ENCODE measurements at places on chromosomes 2 and 18.

GRCh38 chr18:45104049-45104395, 423.3 kb downstream of the SETBP1 start:
- H3K36me3 ChIP-seq = no peaks in the 10 kb centered on the region
- H3K27ac ChIP-seq = no peak overlapping the region
- no peak overlapping the region for H3K4me3 ChIP-seq
- H3K27me3 ChIP-seq = peaks cover 4% of the 10 kb centered on the region
- no peaks in the 10 kb centered on the region for H3K4me1 ChIP-seq

DNA sequence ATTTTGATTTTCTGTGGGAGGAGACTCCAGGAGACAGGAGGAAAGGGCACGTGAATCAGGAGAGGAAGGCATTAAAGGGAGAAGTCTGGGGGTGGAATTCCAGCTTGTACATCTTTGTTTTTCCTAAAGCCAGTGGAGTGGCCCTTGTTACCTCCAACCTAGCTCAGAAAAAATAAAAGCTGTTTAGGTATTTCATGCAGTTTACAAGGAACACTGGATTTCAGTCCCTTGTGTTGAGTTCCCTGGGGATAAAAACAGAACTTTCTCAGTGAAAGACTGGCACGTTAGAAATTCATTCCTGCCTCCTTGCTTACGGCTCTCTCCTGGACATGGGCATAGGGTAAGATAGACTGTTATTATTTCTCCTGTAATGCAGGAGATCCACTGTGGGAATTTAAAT, 170.2 kb downstream of the ZEB2 start:
- H3K4me3 ChIP-seq = peak overlapping the region; percentile 39
- H3K27ac ChIP-seq = peak overlapping the region; percentile 63
- no peaks in the 10 kb centered on the region for H3K27me3 ChIP-seq
- H3K4me1 ChIP-seq = peaks cover 5% of the 10 kb centered on the region
- H3K36me3 ChIP-seq = no peaks in the 10 kb centered on the region

DNA sequence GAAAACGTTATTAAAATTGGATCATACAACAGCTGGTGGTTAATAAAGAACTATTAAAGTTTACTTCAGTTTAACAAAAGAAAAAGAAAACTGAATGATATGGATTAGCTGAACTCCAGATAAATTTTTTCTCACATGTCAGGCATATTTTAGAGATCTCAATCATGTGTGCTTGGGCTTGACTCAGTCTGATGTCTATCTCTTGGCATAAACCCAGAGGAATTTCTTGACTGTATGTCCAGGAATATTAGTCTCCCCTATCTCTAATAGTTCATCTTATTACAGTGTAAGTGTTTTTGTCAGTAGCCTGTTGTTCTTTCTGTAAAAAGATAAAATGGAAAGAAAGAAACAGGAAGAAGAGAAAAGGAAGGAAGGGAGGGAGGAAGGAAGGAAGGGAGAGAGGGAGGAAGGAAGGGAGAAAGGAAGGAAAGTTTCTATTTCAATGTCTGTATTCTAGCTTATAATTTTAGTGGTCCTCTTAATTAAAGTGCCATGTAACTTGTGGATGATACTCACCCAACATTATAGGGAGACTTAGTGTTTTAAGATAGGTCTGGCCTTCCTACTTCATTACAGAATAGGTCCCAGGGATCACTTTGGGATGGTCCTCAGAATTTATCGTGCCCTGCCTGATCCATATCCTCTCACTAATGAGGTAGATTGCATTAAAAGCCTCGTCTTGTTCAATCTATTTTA, 99.7 kb upstream of the UGP2 start:
- H3K27me3 ChIP-seq = no peaks in the 10 kb centered on the region
- no peaks in the 10 kb centered on the region for H3K4me1 ChIP-seq

DNA sequence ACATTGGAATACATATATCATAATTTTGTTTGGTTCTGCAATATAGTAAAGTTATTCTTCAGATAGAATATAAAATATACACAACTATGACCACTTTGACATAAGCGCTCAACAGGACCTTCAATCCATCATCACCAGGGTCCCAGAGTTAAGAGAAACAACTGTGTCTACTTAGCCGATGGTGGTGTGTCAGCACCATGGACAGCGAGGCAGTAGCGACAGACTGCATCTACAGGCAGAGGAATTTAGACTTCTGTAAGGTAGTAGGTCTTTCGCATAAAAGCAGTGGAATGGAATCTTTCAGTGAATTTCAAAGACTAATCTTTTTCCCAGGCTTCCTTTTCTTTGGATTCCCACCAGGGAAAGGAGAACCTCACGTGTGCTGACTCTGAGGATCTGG, 20.5 kb upstream of the LRPPRC start:
- H3K36me3 ChIP-seq = no peaks in the 10 kb centered on the region
- peaks cover 22% of the 10 kb centered on the region for H3K27me3 ChIP-seq
- no peaks in the 10 kb centered on the region for H3K4me1 ChIP-seq
- ATAC-seq = no peak
- H3K27ac ChIP-seq = no peak overlapping the region

DNA sequence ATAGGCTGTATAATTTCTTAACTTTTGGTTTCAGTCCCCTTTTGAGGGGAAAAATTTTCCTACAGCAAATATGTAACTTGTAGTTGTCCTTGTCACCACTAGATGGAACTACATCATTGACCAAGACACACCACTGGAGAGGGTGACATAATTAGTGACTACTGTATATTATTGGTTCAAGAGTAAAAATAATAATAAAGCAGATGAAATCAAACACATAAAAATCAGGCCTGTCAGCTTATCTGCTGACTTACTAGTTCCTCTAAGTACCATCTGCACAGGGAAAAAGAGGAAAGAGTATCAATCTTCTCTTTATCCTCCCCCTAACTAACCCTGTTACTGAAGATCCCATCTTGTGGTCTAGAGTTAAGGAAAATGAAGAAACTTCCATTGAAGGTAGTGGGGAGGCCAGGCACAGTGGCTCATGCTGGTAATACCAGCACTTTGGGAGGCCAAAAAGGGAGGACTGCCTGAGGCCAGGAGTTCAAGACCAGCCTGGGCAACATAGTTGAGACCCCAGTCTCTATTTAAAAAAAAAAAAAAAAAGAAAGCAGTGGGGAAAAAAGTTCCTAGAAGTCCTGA, 29.6 kb upstream of the ENOSF1 start:
- H3K36me3 ChIP-seq = peaks cover 86% of the 10 kb centered on the region
- H3K27ac ChIP-seq = no peak overlapping the region
- ATAC-seq = peak; percentile 52
- no peaks in the 10 kb centered on the region for H3K4me1 ChIP-seq
- H3K27me3 ChIP-seq = no peaks in the 10 kb centered on the region

GRCh38 chr2:46047290-46047689, 249.9 kb upstream of the EPAS1 start:
- H3K27me3 ChIP-seq = no peaks in the 10 kb centered on the region
- no peak overlapping the region for H3K4me3 ChIP-seq
- peaks cover 11% of the 10 kb centered on the region for H3K4me1 ChIP-seq
- H3K27ac ChIP-seq = no peak overlapping the region
- H3K36me3 ChIP-seq = no peaks in the 10 kb centered on the region
- no peak for ATAC-seq

- ATAC-seq = peak; percentile 64
- no peaks in the 10 kb centered on the region for H3K36me3 ChIP-seq
- no peaks in the 10 kb centered on the region for H3K27me3 ChIP-seq
- peaks cover 20% of the 10 kb centered on the region for H3K4me1 ChIP-seq
These were observed 16.8 kb upstream of the AGFG1 start for GRCh38 chr2:227455200-227455599.

GRCh38 chr18:61203151-61203550, 130.1 kb upstream of the CDH20 start:
- H3K4me1 ChIP-seq = no peaks in the 10 kb centered on the region
- ATAC-seq = no peak
- H3K36me3 ChIP-seq = no peaks in the 10 kb centered on the region
- no peak overlapping the region for H3K27ac ChIP-seq

DNA sequence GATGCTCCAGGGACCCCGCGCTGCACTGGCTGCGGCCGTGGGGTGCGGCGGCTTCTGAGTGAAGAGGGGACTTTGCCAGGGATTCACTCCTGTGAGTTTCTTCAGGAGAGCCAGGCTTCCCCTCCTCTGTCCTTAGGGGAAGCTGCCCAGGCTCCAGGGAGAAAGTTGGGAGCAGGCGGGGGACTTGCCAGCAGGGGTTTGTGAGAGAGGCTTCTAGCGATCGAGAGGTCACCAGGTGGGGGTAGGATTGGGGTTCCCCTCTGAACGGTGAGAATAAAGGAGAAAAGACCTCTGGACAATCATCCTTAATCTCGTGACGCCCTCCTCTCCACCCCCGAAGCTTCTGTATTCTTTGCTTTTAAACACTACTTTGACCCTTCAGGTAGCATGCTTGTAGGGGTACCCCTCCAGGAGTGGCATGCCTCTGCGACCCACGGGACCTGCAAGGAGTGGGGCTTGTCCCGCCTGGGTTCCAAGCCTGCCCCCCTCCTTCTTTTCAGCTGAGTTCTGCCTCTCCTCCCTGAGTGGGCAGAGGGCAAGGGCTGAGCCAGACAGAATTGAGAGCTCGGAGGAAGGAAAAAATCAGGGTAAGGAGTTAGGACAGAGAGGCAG, 601 bp downstream of the PROKR1 start:
- H3K4me3 ChIP-seq = peak overlapping the region; percentile 31
- no peak overlapping the region for H3K27ac ChIP-seq
- no peaks in the 10 kb centered on the region for H3K4me1 ChIP-seq
- no peak for ATAC-seq
- no peaks in the 10 kb centered on the region for H3K36me3 ChIP-seq

GRCh38 chr2:143433251-143433650, 304.0 kb downstream of the ARHGAP15 start:
- H3K27ac ChIP-seq = peak overlapping the region; percentile 5
- peaks cover 31% of the 10 kb centered on the region for H3K36me3 ChIP-seq
- H3K27me3 ChIP-seq = no peaks in the 10 kb centered on the region
- H3K4me3 ChIP-seq = no peak overlapping the region

GRCh38 chr2:226122041-226122440, 677.6 kb downstream of the IRS1 start:
- no peaks in the 10 kb centered on the region for H3K4me1 ChIP-seq
- no peaks in the 10 kb centered on the region for H3K36me3 ChIP-seq
- peaks cover 4% of the 10 kb centered on the region for H3K27me3 ChIP-seq
- no peak overlapping the region for H3K27ac ChIP-seq

- no peak for ATAC-seq
- peaks cover 6% of the 10 kb centered on the region for H3K4me1 ChIP-seq
- no peak overlapping the region for H3K27ac ChIP-seq
- H3K4me3 ChIP-seq = no peak overlapping the region
- no peaks in the 10 kb centered on the region for H3K36me3 ChIP-seq
- peaks cover 4% of the 10 kb centered on the region for H3K27me3 ChIP-seq
These were observed 28.8 kb upstream of the MBP start for GRCh38 chr18:77161383-77161782.

GRCh38 chr2:151551556-151551955, 141.9 kb downstream of the RIF1 start:
- no peaks in the 10 kb centered on the region for H3K4me1 ChIP-seq
- no peak overlapping the region for H3K4me3 ChIP-seq
- ATAC-seq = no peak
- H3K27ac ChIP-seq = no peak overlapping the region

GRCh38 chr2:237434866-237435311, 20.9 kb upstream of the COL6A3 start:
- H3K27me3 ChIP-seq = no peaks in the 10 kb centered on the region
- H3K36me3 ChIP-seq = peaks cover 45% of the 10 kb centered on the region
- H3K4me3 ChIP-seq = peak overlapping the region; percentile 93
- H3K4me1 ChIP-seq = peaks cover 53% of the 10 kb centered on the region

DNA sequence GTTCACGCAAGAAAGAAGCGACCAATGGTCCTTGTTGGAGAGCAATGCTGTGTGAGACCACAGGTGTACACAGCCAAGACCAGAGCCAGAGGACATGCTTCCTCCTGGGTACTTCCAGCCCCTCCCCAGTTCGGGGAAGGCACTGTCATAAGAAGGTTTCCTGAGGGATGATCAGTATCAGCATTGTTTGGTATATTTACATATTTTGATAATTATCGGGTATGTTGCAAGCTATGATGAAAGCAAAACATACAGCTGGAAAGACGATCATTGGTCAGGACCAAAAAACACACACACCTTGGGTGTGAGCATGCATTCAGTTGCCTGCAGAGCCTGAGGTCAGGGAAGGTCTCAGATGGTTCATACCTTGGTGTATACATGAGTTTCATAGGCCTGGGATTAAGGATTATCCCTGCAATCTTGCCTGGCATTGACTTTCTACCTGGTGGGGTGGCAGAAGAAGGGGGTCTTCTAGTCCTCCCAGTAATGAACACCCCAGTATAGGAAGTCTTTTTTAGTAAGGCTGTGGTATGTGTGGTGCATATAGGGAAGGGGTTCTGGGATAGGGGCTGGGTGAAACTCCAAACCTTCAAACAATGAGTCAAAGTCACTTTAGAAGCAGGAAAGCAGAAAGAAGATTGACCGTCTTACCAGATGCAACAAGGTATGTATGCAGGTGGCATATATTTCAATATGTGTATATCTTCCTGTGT, 2.9 kb downstream of the SERPINB2 start:
- H3K4me1 ChIP-seq = no peaks in the 10 kb centered on the region
- no peaks in the 10 kb centered on the region for H3K36me3 ChIP-seq
- no peak overlapping the region for H3K27ac ChIP-seq
- no peak overlapping the region for H3K4me3 ChIP-seq
- peaks cover 10% of the 10 kb centered on the region for H3K27me3 ChIP-seq

GRCh38 chr18:58125183-58125582, 81.2 kb downstream of the NEDD4L start:
- H3K27ac ChIP-seq = no peak overlapping the region
- no peaks in the 10 kb centered on the region for H3K27me3 ChIP-seq
- no peak overlapping the region for H3K4me3 ChIP-seq
- peaks cover 6% of the 10 kb centered on the region for H3K4me1 ChIP-seq
- H3K36me3 ChIP-seq = no peaks in the 10 kb centered on the region

GRCh38 chr2:191314697-191315364, 69.6 kb downstream of the MYO1B start:
- no peaks in the 10 kb centered on the region for H3K36me3 ChIP-seq
- H3K27ac ChIP-seq = no peak overlapping the region
- no peak overlapping the region for H3K4me3 ChIP-seq
- no peak for ATAC-seq
- H3K27me3 ChIP-seq = peaks cover 4% of the 10 kb centered on the region

DNA sequence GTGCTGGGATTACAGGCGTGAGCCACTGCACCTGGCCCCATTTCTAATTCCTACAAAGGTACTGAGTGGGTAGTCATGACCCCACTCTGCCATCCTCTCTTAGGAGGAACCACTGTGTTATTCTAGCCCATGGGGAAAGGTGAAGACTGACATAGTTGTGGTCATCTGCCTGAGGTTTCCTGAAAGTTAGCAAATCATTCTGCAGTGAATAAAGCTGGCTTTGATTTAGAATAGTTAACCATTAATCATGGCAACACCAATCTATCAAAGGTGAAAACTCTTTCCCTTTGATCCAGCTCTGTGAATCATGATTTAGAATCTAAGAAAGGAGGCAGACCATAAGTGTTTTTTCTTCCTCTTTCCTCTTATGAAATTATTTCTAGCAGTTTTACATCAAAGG, 50.8 kb downstream of the SUMO1 start:
- H3K27me3 ChIP-seq = peaks cover 9% of the 10 kb centered on the region
- H3K4me3 ChIP-seq = no peak overlapping the region
- H3K4me1 ChIP-seq = no peaks in the 10 kb centered on the region
- H3K36me3 ChIP-seq = no peaks in the 10 kb centered on the region

GRCh38 chr2:169095621-169096105, 26.3 kb downstream of the DHRS9 start:
- no peak overlapping the region for H3K27ac ChIP-seq
- no peaks in the 10 kb centered on the region for H3K36me3 ChIP-seq
- H3K4me1 ChIP-seq = peaks cover 11% of the 10 kb centered on the region
- ATAC-seq = peak; percentile 86
- peak overlapping the region; percentile 37 for H3K4me3 ChIP-seq
- peaks cover 7% of the 10 kb centered on the region for H3K27me3 ChIP-seq

GRCh38 chr18:76524900-76525698, 30.1 kb upstream of the ZNF516 start:
- H3K36me3 ChIP-seq = no peaks in the 10 kb centered on the region
- H3K27ac ChIP-seq = no peak overlapping the region
- no peak for ATAC-seq
- H3K4me3 ChIP-seq = peak overlapping the region; percentile 31
